ENCODE measurements at places on chromosomes 7 and 10.

DNA sequence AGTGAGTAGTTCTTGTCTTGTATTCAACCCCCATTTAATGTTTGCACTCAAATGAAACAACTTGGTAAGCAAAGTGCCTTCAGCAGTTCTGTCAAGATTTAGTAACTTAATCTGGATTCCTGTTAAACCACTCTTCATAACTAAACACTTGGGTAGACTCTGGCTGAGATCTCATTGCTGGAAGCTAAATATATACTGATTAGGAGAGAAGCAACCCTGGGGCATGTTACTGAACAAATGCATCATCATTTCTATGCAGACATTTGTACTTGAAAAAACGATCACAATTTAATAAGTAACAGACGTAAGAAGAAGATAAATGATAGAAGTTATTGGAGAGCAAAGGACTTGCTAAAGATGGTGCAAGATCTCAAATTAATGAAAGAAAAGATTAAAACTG lies 308.4 kb upstream of the POM121L12 start:
- no peak for DNase-seq

DNA sequence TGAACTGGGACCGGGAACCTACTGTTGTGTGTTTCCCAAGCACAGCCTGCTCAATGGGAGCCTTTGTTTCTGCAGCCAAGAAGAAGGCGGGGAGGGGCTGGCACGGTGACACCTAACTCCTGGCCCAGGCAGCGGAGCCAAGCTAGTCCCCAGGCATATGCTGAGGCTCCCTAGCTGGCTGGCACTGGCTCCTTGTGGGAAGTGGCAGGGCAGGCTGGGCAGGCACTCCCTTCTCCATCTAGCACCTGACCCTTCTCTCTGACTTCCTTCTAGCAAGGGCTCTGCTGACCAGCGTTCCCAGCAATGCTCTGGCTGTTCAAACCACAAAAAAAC lies 325.0 kb downstream of the PLXNA4 start:
- DNase-seq: peak; percentile 71

DNA sequence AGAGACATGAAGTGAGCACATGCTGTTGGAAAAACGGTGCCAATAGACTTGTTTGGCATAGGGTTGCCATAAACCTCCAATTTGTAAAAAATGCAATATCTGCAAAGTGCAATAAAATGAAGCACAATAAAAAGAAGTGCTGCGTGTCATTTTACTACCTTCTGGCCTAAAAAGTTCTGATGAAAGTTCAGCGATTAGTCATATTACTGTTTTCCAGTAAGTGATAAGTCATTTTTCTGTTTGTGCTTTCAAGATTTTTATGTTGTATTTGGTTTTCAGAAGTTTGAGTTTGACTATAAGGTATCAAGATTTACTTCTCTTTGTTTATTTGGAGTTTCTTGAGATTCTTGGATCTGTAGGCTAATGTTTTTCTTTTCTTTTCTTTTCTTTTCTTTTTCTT lies 16.8 kb downstream of the AOAH start:
- DNase-seq: no peak

DNA sequence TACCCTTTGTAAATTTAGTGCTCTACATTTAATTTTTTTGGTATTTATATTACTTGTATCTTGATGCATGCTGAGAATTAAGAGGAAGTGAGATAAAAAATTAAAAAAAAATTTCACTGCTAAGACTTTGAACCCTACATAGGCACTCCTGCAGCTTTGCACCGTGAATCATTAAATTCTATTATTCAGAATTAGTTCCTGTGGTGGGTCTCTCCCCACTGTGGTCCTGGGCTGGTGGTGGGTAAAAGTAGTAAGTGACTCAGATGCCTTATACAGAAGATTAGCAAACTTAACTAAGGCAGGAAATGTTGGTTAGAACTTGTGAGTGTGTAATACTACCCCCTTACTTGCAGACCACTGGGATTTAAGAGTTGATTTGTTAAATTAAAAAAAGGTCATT lies 72.6 kb downstream of the AP3M1 start:
- DNase-seq: no peak

DNA sequence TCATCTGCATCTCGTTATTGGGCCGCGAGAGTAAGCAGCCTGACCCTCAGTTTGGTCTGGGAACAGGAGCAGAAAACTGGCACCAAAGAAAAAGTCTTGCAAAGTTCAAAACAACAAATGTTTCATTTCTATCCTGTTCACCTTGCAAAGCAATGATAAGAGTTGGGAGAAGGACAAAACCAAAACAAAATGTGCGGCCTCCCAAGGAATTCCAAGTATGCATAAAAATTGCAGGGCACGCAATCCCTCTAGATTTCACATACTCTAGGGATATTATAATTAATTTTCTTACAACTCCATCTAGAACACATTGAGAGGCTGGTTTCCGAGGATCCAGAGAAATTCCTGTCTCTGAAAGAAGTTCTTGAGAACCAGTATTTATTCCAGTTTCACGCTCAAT lies 20.1 kb downstream of the CHUK start:
- no peak for DNase-seq

DNA sequence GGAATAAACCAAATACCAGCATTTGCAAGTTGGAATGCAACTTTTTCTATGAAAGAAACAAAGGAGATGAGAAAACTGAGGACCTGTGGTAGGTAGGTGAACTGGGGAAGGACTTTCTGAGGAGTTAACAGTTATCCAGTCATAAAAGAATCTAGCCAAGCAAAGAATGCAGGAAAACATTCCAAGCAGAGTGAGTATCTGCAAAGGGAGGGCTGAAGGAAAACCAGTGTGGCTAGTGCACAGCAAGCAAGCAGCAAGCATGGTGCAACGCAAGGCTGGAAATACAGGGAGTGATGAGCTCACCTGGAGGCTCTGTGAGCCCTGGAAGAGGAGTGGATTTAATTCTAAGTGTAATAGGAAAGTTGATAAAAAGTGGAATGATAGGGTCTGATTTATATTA lies 44.0 kb downstream of the RTKN2 start:
- no peak for DNase-seq

DNA sequence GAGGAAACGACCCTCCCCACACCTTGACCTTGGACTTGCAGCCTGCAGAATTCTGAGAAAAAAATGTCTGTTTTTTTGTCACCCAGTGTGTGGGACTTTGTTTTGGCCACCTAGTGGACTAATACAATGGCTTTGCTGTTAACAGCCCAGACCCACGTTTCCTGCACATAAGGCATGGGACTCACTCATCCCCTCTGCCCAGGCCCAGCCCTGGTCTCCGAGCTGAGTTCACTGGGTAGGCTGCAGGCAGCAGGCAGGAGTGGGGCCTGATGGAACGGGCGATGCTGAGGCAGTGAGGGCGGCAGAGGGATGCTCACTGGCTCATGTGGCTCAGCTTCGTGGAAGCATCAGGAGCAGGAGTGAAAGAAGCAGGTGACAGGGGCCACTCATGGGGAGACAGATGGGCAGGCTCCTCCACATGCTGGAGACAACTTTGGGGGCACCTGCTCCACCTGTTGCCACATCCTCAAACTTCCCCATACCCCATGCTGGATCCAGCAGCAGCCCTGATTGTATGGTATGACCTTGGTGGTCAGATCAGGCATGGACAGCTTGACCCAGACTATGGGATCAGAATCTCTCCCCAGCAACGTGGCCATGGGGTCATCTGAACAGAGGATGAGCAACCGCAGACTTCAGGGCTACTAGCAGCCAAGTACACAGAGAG lies 65.8 kb upstream of the ANTXRL start:
- no peak for DNase-seq

- DNase-seq: no peak
Measured at GRCh38 chr7:45494885-45495284, 79.3 kb upstream of the ADCY1 start.

DNA sequence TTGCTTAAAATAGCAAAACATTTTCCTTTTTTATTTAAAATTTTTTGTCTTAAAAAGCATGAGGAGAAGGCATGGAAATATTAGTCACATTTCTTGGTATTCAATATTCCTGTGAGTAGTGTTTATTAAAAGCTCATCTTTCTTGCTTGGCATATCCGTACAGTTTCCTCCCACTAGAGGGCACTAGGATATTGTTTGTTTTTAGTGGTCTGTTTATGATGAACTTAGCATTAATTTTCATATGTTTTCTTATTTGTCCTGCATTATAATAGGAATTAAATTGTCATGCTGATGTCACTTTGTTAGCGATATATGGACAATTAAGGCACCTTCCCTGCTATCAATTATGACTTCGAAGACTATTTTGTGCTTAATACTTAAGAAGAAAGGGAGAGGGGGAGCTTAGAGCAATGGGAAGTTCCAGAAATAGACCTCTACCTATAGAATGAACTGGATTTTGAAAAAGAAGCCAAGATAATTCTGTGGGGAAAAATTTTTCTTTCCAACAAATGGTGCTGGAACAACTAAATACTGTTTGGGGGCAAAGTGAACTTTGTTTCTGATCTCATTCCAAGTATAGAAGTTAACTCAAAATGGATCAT lies 91.0 kb upstream of the STRIP2 start:
- DNase-seq: peak; percentile 31

GRCh38 chr10:28060031-28060607 lies 61.2 kb upstream of the ODAD2 start:
- DNase-seq: no peak

DNA sequence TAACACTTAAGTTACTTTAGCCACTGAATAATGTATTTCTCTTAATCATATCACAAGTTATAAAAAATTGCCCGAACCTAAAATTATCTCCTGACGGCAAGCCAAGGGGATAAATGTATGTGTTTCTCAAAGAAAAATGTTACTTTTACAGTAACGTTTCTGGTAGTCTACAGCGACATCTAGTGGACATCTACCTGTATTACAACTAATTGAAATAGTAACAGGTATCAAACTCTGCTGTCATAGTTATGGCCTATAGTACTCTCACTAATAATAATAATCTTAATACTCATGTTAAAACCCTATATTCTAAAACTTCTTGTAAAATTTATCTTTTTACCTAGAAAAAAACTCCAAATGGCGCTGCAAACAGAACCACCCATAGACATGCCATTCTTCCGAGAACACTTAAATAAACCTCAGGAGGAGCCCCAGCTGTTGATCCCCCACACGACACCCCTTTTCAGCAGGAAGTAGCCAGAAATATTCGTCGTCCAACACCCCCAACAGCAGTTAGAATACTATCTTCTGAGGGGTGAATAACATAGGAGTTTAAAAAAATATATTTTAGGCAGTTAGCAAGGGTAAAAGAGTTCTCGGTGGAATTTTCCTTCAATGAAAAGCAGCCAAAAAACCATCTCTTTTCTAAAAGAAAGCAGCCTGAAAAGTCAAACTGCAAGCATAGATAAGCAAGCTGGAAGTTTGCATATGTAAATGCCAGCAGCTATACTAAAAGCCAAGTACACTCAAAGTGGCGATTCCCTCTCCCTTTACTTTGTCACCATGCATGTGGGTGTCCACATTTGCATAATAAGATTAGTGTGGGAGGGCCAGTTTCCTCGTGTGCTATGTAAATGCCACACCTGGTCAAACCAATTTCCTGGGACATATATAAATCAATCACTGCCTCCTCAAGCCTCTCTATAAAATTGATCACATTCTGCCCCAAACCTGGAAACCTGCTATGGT lies 40.5 kb upstream of the ZNF107 start:
- DNase-seq: no peak

DNA sequence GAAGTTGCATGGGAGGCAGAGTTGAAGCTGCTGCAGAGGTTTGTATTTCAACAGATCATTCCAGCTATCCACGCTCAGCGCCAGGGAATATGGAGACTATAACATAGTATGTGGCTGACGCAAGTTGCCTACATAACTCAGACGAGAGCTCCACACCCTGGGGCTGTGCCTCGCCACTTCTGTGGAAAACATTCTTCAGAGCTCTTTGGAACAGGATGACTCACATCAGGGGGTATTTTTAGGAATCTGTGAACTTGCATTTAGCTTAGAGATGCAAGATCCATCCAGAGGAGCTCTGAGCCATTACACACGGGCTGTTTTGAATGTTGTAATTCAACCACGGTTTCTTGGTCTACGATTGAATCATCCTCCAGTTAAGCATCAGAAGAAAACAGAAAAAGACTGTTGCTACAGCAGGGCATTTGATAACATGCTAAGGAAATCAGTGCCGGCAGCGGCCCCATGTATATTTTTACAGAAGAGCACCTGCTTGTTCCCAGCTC lies 481.5 kb upstream of the AKR1E2 start:
- no peak for DNase-seq

DNA sequence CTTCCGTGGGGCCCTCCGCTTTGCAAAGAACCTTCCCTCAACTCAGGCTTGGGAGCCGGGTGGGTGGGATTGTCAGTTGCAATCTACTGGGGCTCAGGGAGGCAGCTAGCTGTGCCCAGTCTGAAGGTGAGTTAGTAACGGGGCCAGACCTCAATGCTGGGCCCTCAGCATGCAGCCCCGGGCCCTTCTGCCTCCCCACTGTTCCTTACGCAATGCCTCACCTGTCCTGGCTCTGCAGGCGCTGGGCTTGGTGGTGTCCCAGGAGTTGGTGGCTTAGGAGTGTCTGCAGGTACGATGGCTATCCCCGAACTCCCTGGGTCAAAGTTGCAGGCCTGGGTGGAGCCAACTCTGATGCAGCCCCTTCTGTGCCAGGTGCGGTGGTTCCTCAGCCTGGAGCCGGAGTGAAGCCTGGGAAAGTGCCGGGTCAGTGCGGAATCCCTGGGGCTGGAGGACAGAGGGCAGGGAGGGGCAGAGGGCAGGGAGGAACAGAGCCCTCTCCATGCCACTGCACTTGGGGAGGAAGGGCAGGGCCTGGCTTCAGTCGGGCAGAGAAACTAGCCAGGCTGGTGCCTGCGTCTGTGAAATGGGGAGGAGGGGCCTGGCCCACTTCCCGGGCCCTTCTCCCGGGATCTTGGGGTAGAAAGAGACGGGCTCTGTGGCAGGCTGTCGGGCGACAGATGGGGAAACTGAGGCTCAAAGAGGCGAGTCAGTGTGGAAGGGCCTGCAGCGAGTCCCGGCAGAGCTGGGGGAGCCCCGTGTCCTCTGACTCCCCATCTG lies 15.0 kb downstream of the ELN start:
- DNase-seq: peak; percentile 45

GRCh38 chr10:50384238-50384637 lies 132.9 kb upstream of the ASAH2 start:
- DNase-seq: no peak

DNA sequence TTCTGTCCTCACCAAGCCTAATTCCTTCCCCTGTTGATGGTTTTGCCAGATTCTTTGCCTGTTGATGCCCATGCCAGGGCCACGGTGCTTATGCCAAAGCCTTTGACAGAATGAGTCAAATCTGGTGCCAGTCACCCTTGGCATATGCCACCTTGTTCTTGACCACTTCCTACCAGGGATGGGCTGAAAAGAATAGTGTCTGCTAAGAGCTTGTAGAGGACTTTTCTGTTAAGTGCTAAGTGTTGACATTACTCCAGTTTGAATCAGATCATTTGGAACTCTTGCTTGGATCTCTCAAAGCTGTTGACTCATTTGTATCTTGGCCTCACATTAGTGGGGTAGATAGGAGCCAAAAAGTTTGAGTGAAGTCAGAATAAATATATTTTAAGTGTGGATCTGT lies 661.2 kb downstream of the AUTS2 start:
- DNase-seq: no peak

Measured in hippocampal formation (tissue), 2 donors.